T-helper 17 cell (primary cell): ENCODE measurements at places on chromosomes 5 and 9. TPM values are rescaled to one million over a fixed set of nuclear protein-coding genes. Genes with fewer than 3 reads are reported as not detected.

DNA sequence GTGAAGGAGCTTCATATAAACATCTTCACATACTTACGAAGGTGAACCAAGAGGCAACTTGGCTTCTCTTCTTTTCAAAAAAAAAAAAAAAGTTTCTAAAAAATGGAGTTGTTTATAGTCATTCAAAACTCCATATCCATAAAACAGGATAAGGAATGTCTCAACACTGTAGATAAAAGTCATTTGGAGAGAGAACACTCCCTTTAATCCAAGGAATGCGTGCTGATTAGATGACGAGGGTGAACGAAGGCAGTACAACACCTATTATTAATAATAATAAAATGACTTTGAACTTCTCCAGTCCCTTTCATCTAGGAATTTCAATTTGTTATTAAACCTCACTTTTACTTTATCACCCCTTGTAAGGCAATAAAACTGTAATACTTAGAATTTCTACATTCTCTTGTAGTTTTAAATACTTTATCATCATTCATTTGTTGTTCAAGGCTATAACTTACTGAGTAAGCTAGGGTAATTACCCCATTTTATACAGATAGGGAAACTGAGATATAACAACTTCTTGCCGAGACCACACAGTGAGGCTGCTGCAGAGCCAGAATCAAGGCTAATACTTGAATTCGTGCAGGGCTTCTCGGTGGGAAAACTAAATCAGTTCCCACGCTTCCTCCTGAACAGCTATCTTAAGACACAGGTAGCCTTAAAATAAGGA is 377.1 kb downstream of the EFNA5 start:
- DNase-seq = no peak

- no peak for DNase-seq
Observed at GRCh38 chr9:89821081-89821480, 216.3 kb downstream of the GADD45G start.

- no peak for DNase-seq
Observed at GRCh38 chr5:98570661-98571191, 202.7 kb upstream of the RGMB start.

DNA sequence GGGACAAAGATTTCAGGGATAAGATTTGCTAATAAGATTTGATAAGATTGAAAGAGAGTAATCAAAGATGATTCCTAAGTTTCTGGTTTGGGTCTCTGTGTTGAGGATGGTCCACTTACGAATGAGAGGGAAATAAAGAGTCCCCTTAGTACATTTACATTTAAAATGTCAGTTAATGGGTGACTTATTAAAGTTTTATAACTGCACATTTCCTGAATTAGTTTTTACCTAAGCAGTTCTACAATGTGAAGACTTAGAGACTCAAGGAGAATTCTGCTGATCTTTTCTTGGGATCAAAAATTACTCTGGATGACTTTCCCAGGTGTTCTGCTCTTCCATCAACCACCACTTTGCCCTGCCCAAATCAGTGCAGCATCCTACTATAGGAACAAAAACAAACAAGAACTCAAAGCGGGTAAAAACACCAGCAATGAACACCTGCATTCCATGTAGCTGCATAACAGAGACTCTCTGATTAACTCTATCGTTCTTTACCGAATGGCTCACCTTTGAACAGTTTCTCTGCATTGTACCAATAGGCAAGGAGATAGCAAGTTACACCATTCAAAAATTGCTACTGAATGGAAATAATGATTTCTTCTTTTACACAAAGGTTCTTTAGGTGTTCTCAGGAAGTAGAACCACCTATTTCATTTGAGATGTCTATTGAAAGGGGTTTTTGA is 65.3 kb downstream of the PRLR start:
- DNase-seq = no peak

DNA sequence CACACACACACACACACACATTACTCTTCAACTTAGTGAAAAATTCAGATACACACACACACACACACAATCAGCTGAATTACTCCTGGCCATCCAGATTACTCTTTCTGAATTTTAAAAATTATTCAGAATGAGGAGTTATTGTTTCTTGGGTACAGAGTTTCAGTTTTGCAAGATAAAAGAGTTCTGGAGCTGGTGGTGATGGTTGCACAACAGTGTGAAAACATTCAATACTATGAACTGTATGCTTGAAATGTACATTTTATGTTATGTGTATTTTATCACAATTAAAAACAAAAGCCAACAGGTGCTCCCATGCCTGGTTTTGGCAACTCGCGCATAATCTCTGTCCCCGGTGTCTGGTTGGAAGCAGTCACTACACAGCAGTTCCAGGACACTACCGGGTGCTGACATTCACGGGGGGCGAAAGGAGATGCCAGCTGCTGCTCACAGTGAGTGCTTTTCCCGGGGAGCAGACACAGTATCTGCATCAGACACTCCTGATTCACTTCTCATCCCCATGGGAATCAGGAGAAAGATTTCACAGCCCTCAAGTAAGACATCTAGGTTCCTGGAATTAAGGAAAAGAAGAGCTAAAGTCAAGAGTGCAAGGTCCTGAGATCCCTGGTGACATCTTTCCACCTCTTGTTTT is 55.7 kb downstream of the LHFPL2 start:
- no peak for DNase-seq

- no peak for DNase-seq
Observed at GRCh38 chr9:75454043-75454442, 365.7 kb downstream of the OSTF1 start.

DNA sequence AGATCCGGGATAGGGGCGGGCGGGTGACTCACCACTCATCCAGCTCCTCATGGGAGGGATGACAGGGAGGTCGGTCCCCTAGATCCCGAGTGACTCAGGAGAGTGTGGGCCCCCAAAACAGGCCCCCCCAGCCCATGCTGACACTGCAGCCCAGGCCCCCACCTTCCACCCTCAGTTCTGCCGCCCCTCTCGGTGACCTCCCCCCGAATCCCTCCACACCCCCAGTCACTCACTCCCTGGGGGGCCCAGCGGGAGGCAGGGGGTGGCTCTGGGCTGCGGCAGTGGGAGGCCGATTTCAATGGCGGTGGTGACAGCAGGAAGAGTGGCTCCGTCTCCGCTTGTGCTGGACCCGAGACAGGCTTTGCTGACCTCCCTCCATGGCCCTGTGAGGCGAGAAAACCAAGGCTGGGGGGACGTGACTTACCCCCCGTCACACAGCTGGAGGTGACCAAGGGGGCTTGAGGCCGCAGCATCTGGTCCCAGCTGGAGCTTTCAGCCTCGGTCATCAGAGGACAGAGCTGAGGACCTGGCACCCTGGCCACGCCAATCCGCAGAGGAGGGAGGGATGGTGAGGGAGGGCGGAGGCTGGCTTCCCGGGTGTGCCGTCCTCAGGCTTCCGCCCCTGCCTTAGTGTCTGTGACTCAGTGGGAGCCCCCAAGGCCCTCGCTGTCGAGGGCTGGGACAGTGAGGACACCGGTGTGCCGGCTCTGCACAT is 9.0 kb downstream of the GPSM1 start:
- no peak for DNase-seq

DNA sequence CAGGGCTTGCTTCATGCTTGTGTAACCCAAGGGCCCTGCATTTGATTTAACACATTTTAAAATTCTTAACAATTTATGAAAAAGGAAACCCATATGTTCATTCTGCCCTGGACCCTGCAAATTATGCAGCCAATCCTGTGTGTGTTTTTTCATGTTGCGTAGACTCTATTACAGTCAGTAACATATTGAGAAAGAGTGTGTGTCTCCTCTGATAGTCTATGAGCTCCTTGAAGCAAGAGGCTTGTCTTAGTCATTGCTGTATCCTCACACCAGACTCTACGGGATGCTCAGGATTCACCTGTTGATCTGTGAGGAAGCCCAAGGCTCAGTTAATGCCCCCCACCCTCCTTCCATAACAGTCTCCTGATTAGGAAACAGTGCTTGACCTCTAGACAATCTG is 177.3 kb upstream of the DMAC1 start:
- no peak for DNase-seq

The BRINP1 gene
- total RNA-seq = not detected

DNA sequence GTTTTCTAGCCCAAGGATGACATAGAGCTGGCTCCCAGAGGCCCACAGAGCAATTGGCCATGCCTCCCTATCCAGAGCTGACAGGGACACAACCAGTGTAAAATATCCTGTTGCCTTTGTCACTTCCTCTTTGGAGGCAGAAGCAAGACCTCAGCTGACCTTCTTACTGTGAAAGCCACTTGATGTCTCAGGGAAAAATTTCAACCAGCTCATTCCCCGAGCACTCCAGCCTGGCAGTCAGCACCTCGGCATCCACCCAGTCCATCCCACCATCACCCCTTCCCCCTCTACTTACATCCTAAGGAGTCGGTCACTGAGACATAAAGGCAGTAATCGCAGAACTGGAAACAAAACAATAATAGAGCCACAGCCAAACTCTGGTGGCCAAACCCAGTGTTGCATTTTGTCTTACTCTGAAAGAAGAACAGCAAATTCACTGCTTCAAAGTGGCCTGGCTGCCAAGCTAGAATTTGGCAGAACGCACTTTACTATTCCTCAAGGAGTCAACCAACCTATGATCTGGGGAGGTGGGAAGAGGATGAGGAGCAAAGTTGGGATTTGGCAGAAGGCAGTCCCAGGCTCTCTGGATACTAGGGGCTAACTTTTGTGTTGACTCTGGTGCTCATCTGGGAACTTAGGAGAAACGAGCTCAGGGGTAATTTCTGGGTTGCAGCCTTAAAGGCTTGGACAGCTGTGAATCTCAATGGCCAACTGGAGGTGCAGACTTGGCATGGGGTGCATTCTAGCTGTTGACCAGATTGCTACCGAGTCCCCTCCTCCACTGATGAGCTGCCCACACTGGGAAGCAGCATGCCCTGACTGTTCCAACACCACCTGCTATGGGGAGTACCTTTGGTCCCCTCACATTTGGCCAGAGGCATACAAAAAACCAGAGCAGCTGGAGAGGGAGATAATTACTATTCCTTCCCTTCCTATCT is 13.6 kb downstream of the NIPAL4 start:
- DNase-seq = no peak

DNA sequence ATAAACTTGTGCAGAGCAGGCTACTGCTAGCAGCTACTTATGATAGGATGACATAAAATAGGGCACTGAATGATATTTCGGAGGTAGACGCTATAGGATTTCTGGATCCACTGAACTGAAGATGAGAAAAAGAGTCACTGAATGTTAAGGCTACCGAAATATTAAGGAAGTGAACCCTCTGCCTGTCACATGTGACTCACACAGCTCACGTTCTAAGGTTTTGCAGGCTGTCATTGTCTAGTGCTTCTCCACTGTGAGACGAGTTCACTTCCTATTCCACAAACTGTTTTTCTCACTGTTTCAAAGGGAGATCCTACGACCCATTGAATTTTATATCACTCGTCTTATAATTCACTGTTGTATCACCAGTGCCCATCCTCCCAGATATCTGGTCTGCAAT is 100.8 kb downstream of the CTNND2 start:
- DNase-seq = no peak

- DNase-seq = no peak
Observed at GRCh38 chr9:93126151-93126781, 7.8 kb downstream of the NINJ1 start.

The CCDC69 gene
- total RNA-seq = 82.5 TPM

GRCh38 chr5:54634089-54634488 is 116.5 kb downstream of the SNX18 start:
- DNase-seq = no peak

DNA sequence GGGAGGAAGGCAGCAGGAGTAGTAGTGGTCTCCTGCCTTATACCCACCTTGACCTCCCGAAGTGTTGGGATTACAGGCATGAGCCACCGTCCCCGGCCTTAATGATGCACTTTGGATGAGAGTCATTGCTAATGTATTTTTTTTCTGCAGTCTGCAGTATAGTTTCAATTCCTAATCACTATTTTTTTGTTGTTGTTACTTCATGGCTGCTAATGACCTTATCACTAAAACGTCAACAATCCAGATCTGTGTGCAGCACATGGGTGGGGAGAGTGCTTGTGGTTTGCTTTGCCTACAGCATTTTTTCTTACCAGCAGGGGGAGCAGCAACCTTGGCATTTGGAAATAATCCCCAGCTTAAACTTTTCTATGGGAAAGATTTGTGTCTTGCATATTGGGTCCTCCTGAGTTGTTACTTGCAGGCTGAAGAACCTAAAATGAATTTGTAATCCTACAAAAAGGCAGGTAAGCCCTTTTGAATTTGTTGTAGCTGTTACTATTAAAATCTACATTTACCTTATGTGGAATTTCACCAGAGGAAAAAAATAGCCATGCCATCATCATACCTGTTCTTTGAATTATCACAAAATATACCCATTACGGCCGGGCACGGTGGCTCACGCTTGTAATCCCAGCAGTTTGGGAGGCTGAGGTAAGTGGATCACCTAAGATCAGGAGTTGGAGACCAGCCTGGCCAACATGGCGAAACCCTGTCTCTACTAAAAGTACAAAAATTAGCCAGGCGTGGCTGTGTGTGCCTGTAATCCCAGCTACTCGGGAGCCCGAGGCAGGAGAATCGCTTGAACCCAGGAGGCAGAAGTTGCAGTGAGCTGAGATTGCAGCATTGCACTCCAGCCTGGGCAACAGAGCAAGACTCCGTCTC is 6.3 kb upstream of the MED7 start:
- DNase-seq = peak; percentile 61

- no peak for DNase-seq
Observed at GRCh38 chr9:37491939-37492338, 6.2 kb downstream of the POLR1E start.

DNA sequence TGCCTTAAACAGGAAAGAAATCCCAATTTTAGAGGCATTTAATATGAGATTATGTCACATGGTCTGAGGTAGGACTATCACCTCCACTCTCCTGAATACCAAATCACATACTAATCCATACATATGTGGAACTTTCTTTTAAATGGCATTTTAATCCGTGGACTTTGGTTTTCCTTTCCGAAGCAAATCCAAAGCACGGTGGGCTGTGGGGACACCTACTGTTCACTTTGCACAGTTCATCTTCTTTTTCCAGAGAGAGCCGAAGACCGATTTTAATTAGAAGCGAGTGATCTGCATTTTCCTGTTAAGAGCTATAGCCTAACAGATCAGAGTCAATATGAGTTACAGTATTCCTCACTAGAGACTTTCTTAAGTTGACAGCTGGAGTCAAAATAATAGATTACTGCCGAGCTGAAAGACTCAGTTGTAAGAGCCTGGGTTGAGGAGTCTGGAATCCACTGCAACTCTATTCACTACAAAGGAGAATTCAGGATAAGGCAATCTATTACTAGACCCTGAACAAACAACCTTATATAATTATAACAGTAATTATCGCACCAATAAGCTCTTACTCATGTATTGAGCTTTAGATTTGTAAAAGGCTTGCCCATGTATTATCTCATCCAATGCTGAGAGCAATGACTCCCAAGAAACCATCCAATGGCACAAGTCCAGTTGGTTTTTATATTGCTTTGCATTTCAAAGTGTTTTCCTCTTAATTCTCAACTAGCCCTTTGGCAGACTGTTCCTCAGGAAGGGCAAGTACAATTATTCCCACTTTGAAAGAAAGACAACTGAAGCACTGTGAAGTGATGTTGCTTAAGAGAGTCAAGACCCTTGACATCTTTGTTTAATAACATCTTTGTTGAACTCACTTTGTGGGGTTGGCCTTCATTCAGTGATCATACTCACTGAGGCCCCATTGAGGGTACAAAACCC is 144.7 kb downstream of the TRPM6 start:
- no peak for DNase-seq
